Choroid plexus epithelial cell (primary cell): ENCODE measurements at places on chromosomes 5 and 9.

- no peak for DNase-seq
Measured at GRCh38 chr5:136907371-136907770, 542.0 kb upstream of the TRPC7 start.

- no peak for DNase-seq
Measured at GRCh38 chr9:124384210-124384609, 31.0 kb downstream of the PSMB7 start.

GRCh38 chr9:130444565-130445221, at the start of gene ASS1:
Gene ASS1, plus strand, starts transcription at chr9:130444961. Its CDS starts 7,268 bp downstream, at chr9:130452229.
- peak; percentile 37 for DNase-seq

DNA sequence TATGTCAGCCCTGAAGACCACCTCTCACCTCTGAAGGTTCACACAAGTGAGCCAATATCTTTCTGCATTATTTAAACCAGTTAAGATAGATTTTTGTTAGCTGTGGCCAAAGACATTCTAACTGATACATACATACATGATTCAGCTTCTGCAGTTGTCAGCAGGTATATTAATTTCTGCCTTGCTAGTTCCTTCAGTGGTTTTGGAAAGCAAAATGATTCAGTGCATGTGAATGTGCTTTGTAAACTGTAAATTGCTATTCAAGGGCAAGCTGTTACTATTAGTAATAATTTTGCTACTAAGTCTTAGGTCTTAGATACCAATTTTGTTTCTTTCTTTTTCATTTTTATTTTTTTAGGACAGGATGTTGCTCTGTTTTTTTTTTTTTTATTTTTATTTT, 89.2 kb upstream of the ERBIN start:
- DNase-seq, result peak; percentile 84

- DNase-seq, result no peak
Measured at GRCh38 chr5:163458778-163459385, 1.0 kb downstream of the NUDCD2 start.

- peak; percentile 12 for DNase-seq
Measured at GRCh38 chr5:89735082-89735481, 674.5 kb downstream of the CETN3 start.

- DNase-seq, result no peak
Measured at GRCh38 chr5:143850050-143850683, 38.2 kb downstream of the HMHB1 start.

DNA sequence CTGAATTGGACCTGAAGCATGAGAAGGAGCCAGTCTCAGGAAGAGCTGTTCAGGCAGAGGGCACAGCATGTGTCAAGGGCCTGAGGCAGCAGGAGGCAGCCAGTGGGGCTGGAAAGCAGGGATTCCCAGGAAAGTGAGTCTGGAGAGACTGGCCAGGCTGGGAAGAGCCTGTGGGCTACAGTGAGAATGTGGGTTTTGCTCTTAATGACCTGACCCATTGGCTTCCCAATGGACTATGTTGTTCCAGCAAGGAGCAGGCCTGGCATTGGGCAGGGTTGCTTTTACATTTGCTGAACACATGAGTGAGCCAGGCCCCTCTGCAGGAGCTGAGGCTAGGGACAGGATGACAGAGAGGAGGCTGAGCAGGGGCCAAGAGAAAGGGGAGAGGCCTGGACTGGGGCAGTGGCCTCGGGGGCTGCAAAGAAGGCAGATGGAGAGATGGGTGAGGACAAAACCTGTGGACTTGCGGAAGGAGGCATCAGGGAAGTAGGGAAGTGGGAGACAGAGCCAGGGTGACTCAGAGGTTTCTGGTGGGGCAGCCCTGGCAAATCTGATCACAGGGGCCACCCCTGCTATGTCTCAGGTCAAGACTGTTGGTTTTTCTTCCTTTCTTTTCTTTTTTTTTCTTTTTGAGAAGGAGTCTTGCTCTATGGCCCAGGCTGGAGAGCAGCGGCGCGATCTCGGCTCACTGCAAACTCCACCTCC, 65.9 kb upstream of the NEK6 start:
- DNase-seq, result no peak

- DNase-seq, result no peak
Measured at GRCh38 chr5:114660791-114661190, 298.9 kb downstream of the KCNN2 start.

- DNase-seq, result no peak
Measured at GRCh38 chr5:57653636-57654290, 171.2 kb upstream of the ACTBL2 start.

- DNase-seq, result no peak
Measured at GRCh38 chr5:149598966-149599365, 17.7 kb downstream of the ARHGEF37 start.

DNA sequence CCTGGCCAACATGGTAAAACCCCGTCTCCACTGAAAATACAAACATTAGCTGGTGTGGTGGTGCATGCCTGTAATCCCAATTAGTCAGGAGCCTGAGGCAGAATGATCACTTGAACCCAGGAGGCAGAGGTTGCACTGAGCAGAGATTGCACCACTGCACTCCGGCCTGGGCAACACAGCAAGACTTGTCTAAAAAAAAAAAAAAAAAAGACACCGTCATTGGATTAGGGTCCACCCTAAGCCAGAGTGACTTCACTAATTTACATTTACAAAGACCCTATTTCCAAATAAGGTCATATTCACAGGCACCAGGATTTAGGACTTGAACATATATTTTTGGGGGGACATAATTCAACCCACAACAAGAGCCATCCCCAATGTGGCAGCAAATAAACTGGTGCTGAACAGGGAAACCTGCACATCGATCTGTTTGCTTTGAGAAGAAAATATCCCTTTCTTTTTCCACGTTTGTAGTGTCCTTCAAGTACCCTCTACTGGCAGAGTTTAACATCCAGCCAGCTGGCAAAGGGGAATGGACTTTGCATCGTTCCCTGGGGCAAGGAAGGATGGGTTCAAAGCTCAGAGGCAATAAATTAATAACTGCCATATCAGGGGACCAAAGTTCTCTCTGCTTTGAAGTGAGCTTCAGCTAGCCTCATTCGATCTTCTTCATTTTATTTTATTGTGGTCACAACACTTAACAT, 3.7 kb upstream of the DNAJC25 start:
- no peak for DNase-seq

GRCh38 chr5:177116631-177117373, 16.8 kb upstream of the NSD1 start:
- DNase-seq, result peak; percentile 91

DNA sequence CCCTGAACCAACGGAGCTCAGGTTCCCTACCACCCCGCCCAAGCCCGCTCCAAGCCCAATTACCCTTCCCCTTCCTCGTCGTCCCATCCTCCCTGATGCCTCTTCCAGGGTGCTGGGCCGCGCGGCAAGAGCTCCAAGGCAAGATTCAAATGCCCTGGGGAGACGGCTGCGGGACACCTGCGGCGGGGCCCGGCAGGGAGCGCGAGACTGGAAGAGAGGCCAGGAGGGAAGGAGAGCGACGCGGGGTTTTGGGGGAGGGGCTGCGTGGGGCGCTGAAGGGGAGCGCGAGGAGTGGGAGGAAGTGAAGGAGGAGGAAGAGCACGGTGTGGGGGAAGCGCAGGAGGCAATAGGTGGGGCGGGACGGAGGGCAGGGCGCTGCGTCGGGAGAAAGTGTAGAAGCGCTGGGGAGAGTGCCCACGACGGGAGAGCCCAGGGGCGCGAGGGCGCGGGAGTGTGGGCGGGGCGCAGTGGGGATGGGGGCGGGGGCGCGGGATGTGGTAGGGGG, 975 bp upstream of the NXNL2 start:
- peak; percentile 45 for DNase-seq

DNA sequence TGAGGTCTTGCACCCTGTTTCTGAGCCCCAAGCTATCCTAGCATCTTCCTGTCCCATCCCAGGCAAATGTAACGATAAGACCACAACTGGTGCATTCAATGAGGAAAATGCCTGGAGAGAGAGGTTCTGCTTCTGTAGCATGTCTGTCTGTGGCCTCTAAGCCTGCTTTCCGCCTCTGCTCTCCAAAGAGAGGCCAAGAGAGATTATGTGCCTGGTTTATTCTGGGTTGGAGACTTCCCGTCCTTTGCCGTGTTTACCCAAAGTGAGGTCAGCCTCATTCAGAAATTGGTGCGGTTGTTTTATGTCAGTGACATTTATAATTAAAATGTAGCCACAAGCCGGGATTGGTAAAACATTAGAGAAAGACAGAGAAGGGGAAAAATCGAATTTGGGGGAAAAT, 77.8 kb downstream of the FGF1 start:
- no peak for DNase-seq

DNA sequence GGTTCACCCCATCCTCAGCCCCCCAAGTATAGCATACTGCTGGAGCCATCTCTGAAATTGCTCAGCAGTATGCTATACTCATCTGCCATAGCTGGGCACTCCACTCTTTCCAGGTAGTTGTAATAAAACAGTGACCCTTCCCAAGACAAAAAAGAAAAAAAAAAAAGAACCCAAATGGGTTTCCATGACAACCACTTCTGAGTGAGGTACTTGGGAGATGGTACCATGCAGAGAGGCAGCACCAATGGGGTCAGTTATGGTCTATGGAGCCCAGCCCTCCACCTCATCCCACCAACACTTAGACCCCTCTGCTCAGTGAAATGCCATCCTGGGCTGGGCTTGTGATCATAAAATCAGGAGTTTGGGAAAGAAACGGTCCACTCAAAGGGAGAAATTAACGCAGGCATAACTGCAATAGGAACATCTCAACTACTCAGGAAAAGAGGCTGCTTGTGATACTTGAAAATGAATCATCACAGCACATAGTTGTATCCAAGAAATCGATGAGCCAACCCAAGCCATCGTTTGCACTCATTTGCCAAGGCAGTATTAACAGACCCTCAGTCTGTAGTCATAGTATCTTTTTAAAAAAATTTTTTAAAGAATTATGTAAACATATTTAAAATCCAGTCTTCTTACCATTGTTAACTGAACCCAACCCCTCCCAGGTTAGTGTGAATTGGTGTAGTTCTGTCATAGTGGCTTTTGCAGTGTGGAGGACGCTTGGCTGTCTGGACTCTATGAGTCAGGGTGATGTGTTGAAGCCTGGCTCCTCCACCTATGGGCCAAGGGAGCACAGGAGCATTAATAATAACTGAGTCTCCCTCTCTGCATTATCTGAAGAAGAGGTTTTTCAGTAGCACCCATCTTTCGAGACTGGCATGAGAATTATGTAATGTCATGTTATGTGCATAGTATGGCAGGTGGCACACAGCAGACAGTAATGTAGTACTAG, 402.7 kb downstream of the SPOCK1 start:
- no peak for DNase-seq

DNA sequence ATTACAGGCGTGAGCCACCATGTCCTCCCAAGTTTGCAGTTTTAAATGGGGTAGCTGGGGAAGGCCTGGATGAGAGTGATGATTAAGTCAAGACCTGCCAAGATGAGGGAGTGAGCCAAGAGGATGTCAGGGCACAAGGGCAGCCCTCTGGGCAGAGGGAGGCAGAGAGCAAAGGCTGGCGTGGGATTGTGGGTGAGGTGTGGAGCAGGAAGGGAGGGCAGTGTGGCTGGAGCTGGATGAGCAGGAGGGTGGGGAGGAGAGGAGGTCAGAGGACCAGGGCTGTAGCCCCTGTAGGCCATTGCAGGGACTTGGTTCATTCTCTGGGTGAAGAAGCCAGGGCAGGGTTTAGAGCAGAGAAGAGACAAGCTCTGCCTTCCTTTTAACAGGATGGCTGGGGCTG, 53.7 kb upstream of the CTNNA1 start:
- no peak for DNase-seq

DNA sequence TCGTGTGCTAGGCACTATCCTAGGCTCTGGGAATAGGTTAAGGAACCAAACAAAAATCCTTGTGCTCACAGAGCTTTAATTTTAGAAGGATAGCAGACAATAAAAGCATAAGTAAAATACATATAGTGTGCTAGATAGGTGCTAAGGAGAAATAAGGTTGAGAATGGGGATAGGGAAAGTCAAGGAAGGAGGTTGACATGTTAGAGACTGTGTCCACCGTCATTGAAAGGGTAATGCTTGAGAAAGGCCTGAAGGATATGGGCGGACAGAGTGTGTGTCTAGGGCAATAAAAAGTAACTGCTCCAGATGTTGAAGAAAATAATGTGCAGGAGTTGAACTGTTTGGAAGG, 482 bp upstream of the TDRD7 start:
- DNase-seq, result no peak

- DNase-seq, result no peak
Measured at GRCh38 chr5:10482791-10483530, 41.3 kb downstream of the ROPN1L start.

DNA sequence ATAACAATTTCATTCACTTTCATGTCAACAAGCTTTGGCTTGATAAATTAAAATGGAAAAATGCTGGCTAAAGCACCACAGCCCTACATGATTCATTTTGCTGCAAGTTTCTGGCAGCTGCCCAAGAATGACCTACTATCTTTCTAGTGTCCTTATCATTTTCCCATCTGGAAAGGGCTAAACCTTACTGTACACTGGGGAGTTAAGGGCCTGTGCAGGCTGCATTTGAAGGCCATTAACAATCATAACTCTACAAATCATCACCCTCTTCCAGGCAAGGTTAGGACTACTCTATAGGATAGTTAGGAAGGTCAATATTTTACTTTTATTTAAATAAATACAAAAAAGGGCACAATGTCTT, 579.7 kb upstream of the ZNF608 start:
- DNase-seq, result peak; percentile 90

- no peak for DNase-seq
Measured at GRCh38 chr5:128925973-128926372, 39.3 kb upstream of the SLC27A6 start.

GRCh38 chr5:27216367-27216950, 178.1 kb upstream of the CDH9 start:
- DNase-seq, result no peak

DNA sequence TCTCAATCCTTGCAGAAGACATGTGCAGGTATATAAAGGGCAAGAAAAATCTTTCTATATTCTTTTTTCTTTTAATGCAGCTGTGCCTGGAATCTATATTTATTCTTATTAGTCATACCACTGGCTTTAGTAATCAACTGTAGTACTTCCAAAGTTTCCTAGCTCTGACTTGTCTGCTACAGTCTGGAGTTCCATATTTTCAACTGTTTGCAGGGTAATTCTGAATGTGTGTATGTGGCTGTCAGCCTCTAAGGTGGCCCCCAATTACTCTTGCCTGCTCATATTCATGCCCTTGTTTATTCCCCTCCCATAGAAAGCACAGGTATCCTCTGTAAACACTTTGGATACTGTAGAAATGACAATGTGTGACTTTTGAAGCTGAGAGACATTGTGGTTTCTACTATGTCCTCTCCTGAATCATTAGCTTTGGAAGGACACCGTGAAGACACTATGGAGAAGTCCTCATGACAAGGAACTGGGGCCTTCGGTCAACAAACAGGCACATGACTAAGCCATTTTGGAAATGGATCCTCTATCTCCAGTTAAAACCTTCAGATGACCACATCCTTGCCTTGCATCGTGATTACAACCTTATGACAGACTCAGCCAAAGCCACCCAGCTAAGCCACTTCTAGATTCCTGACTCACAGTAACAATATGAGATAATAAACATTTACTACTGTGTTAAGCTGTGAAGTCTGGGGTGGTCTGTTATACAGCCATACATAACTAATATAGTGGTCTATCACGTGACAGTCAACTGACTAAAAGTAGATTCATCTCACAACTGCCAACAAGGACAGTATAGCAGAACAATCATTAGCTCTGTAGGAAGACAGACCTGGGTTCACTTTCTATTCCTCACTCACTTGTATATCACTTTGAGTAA, 49.5 kb upstream of the SUSD1 start:
- DNase-seq, result peak; percentile 53

GRCh38 chr9:87108661-87109060, 161.4 kb upstream of the GAS1 start:
- DNase-seq, result no peak

- peak; percentile 12 for DNase-seq
Measured at GRCh38 chr5:148474025-148474511, 90.3 kb downstream of the FBXO38 start.

GRCh38 chr9:95511616-95511931, 5.2 kb downstream of the PTCH1 start:
- DNase-seq, result no peak

- no peak for DNase-seq
Measured at GRCh38 chr9:127166111-127166510, 43.7 kb upstream of the ANGPTL2 start.
